ENCODE measurements at places on chromosomes 2 and 18.

DNA sequence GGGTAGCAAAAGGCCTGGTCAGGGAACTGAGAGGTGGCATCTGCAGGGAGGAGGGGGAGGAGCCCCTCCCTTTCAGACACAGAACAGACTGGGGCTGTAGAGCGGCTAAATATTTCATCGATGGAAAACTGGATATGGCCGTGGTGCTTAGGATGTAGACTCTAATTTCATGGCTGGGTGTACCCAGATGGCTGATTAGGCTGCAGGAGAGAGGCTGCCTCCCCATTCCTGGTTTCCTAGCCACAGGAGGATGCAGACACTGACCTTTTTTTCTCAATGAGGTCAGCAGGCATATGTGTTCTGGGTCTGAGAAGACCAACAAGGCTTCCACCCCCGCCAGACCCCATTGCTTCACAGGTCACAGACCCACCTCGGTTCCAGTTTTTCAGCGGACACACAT is 79.3 kb upstream of the STPG4 start:
- DNase-seq, result no peak

DNA sequence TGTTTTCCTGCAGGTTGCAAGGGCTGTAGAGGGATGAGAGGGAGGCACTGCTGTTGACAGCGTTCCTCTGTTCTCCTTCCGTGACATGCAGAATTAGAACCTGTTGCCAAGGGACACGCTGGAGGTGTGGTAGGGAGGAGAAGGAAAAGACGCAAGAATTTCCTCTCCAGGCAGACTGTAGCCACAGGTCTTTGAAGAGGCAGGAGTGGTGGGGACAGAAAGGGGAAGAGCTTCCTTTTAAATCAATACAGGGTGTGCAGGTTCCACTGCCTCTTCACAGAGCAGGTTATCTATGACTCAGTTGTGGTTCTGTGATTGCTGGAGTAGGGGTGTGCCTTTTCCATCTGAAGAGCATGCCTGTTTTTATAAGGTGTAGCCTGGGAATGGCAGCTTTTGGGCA is 133.0 kb downstream of the WDSUB1 start:
- DNase-seq, result no peak

DNA sequence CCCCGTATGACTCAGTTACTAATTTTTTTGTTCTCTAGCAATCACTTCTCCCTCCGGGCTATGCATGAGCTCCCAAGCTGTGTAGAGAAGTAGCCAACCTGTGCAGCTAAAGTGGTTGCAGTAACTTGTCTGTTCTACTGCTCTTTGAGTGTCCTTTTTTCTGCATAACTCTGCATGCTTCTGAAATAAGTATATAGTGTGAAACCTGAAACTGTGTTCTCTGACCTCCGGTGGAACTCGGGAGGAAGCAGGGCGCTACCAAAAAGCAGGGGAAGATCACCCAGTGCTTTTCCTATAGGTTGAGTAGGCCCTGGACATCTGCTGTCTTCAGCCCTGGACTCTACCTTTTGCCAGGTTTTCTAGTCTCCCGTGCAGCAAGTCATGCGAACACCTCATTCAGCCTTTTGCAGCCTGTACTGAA is 47.8 kb downstream of the PHLPP1 start:
- DNase-seq, result no peak

- DNase-seq, result no peak
These were observed 18.2 kb upstream of the ACSL3 start for GRCh38 chr2:222842491-222843174.

DNA sequence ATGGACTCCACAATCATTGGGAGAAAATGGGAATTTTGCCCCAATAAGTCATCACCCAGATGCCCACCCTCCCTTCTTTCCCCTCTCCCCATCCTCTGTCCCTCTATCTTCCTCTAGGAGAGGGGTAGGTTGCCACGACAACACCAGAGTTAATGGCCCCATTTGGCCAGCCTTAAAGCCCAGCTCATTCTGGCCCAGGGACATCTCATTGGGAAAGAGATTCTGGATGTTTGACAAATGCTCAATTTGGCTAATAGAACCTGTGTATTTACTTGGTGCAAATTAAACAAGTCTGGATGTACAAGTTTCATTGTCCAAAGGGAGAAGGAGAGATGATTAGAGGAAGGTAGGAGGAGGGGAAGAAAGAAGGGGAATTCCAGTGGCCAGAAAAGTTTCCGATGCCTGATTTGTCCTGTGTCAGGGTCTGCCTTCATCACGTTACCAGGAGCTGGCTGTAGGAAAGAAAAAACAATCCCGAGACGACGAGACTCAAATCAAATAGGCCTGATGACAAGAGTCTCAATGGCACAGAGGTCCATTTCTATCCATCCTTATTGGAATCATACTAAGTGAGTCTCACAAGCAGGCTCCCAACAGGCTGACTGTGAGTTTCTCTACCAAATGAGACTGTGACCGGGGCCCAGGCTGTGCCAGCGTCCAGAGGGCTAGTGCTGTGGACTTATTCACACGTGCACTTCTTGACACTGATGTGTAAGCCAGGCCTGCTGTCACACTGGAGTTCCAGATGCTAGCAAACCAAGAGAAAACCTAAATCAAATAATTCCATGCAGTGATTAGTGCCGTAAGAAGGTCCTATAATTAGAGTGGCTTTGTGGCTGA is 265.2 kb upstream of the APCDD1 start:
- no peak for DNase-seq

- DNase-seq, result no peak
These were observed at the start of gene KCNIP3 for GRCh38 chr2:95296880-95297487. Gene KCNIP3 (plus strand): TSS chr2:95297347. CDS start chr2:95297439, 92 bp downstream.

DNA sequence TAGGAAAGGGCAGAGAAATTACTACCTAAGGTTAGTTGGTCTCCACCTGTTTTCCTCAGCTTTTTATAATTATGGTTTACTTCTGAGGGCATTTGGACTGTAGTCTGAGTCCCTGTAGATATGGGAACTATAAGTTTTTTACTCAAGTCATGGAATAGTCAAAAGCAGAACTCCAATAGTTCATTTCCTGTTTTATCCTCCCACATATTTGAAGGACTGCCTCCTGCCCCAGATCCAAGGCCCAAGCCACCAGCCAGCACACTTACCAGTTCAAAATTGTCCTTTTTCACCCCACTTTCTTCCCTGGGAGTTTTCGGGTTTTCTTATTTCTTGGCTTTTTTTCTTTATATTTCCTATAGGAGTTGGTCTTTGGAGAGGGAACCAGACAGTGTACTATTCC is 164.1 kb downstream of the MBD5 start:
- no peak for DNase-seq

DNA sequence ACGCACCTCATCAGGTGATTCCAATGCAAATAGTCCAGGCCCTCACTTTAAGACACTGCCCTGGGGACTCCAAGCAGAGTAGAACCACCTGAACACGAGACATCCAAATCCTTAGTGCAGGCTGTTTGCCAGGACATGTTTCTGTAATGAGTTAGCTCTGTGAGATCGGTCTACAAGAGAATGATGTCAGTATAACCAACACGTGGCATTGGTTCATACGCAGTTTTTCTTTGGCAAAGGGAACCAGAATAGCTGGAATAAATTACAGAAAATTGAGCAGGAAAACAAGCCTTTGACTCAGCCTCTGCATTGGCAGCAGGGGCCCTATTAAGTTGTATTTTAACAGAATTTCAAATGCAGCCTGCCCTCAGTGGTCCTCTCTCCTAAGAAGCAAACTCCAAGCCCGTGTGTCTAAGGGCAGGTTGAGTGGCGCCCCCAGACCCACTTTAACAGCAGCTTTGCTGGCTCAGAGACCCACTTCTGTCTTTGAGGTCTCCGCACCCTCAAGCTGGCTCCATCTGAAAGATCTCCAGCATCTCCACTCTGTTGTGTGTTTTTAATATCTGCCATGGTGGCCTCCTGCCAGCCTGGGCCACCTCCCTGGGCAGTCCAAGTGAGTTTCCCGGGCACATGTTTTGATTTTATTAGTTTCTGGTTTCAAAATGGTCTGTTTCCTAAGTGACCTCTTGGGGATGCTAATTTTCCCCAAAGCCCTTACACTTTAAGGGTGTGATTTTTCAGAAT is 61.3 kb downstream of the ALPK2 start:
- no peak for DNase-seq

DNA sequence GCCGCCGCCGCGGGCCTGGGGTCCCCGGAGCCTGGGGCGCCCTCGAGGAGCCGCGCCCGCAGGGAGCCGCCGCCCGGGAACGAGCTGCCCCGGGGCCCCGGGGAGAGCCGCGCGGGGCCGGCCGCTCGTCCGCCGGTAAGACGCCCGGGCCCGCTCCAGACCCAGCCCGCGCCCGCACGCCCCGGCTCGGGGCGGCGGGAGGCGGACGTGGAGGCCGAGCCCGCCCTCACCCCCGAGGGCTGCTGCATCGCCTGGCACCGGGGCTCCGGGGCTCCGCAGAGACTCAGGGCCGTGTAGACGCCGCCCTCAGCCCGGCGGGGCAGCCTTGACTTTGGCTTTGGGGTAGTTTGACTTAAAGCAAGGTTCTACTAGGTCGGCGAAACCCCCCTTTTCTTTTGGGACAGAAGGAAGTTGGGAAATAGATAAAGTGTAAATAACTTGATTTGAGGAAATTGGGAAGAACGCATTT is 335 bp downstream of the ERFE start:
- no peak for DNase-seq

- DNase-seq, result no peak
These were observed 78.8 kb downstream of the PIEZO2 start for GRCh38 chr18:11070593-11070992.

GRCh38 chr2:222622910-222623309 is 33.0 kb downstream of the FARSB start:
- DNase-seq, result no peak

DNA sequence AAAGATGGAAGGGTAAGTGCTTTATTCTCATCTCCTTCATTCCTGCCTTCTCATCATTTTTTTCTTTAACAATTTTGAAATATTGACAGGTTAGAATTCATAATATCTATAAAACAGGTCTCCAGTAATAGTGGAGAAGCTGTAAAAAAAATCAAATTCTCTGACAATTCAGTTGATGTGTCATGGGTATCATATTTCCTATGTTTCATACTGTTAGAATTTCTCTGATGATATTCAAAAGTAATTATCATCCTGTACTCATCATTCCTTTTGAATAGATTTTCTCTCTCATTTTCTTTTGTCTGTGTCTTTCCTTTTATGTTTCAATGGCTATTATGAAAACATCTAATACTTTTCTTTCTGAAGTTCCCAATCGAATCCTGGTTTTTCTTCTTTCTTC is 97.7 kb downstream of the CPS1 start:
- no peak for DNase-seq

- DNase-seq, result no peak
These were observed 12.6 kb downstream of the EVA1A start for GRCh38 chr2:75548036-75548573.

DNA sequence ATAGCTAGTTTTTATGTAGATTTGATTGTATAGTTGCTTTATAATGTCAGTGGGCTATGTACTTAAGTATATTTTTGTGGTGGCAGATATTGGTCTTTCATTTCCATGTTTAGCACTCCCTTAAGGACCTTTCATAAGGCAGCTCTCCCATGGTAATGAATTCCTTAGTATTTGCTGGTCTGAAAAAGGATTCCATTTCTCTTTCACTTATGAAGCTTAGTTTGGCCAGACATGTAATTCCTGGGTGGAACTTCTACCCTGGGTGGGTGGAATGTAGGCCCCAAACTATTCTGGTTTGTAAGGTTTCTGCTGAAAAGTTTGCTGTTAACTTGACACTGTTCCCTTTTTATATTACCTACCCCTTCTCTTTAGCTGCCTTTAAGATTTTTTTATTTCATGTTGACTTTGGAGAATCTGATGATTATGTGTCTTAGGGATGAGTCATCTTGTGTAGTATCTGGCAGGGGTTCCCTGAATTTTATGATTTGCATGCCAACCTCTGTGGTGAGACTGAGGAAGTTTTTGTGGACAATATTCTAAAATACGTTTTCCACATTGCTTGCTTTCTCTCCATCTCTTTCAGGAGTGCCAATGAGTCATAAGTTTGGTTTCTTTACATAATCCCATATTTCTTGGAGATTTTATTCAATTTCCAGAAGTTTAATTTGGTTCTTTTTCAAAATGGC is 65.4 kb upstream of the VRK2 start:
- no peak for DNase-seq
